ENCODE measurements at places on chromosomes 7 and 10.

- no peak for DNase-seq
These were observed 37.6 kb downstream of the ATOH7 start for GRCh38 chr10:68194290-68194689.

DNA sequence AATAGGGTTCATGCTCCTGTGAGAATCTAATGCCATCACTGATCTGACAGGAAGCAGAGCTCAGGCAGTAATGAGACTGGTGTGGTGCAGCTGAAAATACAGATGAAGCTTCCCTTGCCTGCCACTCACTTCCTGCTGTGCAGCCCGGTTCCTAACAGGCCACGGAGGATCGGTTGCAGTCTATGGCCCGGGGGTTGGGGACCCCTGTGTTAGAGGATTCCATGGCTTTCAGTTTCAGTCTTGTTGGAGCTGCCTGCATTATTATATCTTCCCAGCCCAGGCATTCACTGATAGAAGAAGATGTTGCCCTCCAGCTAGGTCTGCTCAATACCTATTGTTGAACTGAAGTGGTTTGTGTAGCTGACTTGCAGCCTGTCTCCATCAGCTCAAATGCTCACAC, 1298.8 kb downstream of the TYW1 start:
- DNase-seq: no peak

- DNase-seq: no peak
These were observed 323.0 kb upstream of the LRGUK start for GRCh38 chr7:133804127-133804526.

GRCh38 chr7:141263508-141263907, 189.6 kb downstream of the TMEM178B start:
- no peak for DNase-seq

GRCh38 chr7:155384751-155385150, 73.2 kb upstream of the EN2 start:
- DNase-seq: no peak

DNA sequence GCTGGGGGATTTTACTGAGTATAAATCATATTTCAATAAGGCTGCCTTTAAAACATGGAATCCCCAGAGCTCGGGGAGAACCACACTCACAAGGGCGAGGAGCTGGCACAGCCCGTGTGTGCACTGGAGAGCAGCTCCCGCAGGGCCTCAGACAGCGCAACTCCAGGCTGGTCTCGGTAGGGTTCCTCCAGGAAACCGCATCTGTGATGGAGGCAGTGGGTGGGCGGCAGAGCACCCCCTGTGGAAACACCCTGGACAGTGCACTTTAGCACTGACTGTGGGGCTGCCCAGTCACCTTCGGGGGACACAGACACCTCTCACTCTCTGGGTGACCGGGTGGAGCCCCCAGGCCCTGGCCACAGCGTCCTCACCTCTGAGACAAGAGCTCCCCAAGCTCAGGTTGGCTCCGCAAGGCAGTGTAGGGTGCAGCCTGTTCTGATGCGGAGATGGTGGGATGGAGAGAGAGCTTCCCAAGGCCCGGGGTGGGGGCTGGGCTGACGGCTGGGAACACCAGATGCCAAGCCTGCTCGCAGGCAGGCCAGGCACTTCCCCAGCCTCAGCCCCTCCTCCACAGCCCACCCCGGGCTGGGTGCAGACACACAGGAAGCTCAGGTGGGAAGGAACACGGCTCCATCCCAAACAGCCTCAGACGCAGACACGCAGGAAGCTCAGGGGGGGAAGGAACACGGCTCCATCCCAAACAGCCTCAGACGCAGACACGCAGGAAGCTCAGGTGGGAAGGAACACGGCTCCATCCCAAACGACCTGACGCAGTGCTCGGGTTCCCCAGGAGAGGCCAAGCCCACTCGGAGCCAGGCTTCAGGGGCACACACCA, 224.4 kb downstream of the MAD1L1 start:
- no peak for DNase-seq
